ENCODE measurements at places on chromosomes 5 and 9. TPM values are rescaled to one million over a fixed set of nuclear protein-coding genes. Genes with fewer than 3 reads are reported as not detected.

Gene ITGA2
- 8.2 TPM for total RNA-seq

Gene ARAP3
- 14.1 TPM for total RNA-seq

Gene SLC6A18
- not detected for total RNA-seq

Gene KYAT1
- total RNA-seq = 4.8 TPM

Gene DMRT3
- total RNA-seq = not detected

Gene MTREX
- 80.0 TPM for total RNA-seq

Gene PCDHA1
- not detected for total RNA-seq

Gene ACTBL2
- 0.23 TPM for total RNA-seq

Gene CEL
- 0.15 TPM for total RNA-seq

Gene SLIT3
- 27.8 TPM for total RNA-seq

Gene FOXD4L6
- under 0.01 TPM for total RNA-seq
